Right ventricle myocardium superior (tissue), 1 donor: ENCODE measurements at places on chromosomes 7 and 10.

GRCh38 chr7:69213878-69214277 is 384.4 kb upstream of the AUTS2 start:
- no peak for DNase-seq

DNA sequence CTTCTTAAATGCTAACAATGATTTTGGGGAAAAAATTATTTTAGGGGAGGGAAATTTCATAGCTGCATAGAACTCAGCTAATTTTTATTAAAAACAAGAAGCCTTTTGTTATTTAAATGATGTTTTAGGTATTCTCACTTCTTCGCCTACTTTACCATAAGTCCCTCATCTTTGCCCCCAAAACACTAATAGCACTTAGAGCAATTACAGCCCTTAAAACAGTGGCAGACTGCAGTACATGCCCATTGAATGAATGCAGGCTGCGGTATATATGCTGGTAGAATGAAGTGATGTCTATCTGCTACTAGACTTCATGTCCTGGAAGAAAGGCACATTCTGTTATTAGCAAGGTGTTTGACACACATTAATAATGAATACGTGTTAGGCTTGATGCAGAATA is 2.9 kb upstream of the SPAG6 start:
- no peak for DNase-seq

DNA sequence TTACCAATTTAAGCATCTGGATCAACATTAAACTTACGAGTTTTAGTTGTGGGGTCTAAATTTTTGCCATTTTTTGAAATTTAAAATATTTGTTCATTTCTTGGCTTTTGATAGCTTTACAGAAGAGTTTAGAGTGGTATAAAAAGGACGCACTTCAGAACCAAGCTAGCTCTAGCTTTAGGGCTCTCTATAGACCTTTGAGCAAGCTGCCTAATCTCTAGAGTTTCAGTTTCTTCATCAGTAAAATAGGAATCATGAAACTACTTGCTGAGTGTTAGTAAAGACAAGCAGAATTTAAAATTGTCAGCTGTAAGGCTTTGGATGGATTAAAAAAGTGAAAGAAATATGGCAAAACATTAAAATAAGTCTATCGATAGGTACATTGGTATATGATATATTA is 266.5 kb downstream of the IPMK start:
- DNase-seq = no peak

DNA sequence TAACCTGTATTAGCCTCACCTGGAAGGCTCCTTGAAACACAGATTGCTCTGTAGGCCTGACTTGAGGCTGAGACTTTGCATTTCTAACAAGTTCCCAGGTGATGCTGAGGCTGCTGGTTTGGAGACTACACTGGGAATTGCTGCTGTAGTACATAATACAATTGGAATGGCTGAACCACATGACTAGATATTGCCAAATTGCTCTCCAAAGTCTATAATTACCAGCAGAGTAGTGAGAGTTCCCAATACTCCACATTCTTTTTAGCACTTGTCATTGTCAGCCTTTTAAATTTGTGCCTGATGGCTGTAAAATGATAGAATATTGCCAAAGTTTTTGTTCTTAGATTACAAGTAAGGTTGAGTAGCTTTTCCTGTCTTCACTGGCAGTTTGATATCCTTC is 39.9 kb downstream of the PLEKHA8 start:
- no peak for DNase-seq

GRCh38 chr10:119803264-119803663 is 69.4 kb downstream of the MCMBP start:
- DNase-seq = no peak

- no peak for DNase-seq
Observed at GRCh38 chr10:67004690-67005089, 78.9 kb downstream of the LRRTM3 start.

DNA sequence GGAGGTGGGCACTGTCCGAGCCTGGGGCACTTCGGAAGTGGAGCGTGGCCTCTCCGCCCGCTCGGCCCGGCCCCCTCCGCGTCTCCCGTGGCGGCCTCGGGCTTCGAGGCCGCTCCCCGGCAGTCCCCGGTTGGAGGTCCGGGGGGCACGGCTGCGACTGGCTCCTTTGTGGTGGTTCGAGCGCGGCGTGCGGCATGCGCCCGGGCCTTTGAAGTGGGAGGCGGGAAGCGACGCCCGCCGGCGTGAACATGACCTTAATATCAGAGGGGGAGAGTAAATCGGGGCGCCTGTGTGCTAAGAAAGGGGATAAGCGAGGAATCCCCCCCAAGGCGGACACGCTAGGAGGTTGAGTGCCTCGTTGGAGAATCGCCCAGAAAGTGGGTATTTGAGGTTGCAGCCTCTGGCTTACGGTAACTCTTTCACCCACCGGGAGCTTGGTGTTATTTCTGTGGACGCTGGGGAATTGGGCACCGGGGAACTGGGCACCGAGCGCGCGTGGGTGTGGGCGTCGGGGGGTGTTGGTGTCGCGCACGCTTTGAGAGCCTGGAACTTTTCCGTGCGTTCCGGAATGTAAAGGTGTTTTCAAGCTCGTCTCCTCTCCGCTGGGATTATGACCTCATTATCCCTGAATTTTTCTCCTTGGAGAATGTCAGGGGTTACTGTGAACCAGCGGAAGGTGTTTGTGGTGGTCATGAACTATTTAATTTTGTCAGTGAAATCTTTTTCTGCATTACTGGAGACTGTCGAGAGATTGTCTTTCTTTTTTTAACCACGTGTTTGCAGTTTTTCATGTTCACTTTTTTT is 660 bp downstream of the SUV39H2 start:
- no peak for DNase-seq

GRCh38 chr7:18016547-18017444 is 10.8 kb downstream of the PRPS1L1 start:
- DNase-seq = no peak

DNA sequence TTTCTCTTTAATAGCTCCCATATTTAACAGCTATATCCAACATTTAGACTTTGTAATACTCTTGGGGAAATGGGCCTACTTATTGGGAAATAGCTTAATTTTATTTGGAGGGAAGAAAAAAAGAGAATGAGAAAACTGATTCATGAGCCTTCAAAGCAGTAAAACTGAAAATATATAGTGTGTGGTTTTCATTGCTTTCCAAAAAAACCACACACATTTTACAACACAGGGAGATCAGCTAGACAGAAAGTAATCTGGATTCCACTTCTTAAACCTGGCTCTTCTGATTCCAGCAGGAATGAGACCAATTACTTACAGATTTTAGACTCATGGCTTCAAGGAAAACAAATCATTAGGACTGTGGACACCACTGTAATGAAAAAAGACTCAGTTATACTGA is 48.7 kb downstream of the CH25H start:
- no peak for DNase-seq

- peak; percentile 60 for DNase-seq
Observed at GRCh38 chr7:1059200-1060091, 15.1 kb downstream of the GPR146 start.

DNA sequence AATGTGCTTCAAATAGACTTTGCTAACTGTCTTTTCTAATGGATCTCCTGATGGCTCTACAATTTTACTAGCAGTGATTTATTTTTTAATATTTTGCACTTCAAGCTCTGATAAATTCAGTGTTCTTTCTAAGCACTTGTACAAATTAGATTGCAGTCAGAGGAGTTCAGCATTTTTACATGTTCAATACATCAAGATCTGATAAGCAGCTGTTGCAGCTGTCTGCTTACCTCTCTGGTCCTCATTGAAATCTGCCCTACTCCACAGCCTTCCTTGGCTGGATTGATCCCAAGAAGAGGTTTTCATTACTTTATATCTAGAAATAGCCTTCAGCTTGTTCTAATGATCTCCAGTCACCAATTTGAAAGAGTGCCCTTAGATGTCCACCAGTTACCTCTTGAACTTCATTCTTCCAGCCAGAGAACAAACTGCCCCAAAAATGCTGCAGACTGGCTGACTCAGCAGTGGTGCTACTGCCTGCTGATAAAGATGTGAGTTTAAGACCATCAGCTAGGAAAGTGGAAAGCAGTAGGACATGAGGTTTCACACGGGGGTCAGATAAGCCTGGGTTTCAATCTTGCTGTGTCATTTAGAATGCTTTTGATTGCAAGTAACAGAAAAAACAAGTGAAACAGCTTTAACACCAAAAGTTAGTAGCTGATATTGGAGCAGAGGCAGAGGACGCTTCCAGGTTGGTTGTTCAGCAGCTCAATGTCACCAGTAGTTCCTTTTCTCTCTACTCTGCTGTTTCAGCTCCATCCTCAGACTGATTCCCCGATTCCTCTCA is 350.9 kb upstream of the NPVF start:
- DNase-seq = no peak

- DNase-seq = no peak
Observed at GRCh38 chr10:48611133-48611532, 6.3 kb upstream of the ARHGAP22 start.

GRCh38 chr7:34277016-34277802 is 371.9 kb downstream of the BMPER start:
- DNase-seq = no peak

- DNase-seq = no peak
Observed at GRCh38 chr7:137587326-137587725, 243.8 kb upstream of the PTN start.

GRCh38 chr7:20330239-20330927 is at the start of gene ITGB8:
ITGB8 (plus strand) TSS chr7:20330900; CDS start chr7:20331807, 907 bp downstream.
- DNase-seq = peak; percentile 88

GRCh38 chr10:47300429-47300931 is 483 bp downstream of the GDF10 start:
- DNase-seq = no peak

DNA sequence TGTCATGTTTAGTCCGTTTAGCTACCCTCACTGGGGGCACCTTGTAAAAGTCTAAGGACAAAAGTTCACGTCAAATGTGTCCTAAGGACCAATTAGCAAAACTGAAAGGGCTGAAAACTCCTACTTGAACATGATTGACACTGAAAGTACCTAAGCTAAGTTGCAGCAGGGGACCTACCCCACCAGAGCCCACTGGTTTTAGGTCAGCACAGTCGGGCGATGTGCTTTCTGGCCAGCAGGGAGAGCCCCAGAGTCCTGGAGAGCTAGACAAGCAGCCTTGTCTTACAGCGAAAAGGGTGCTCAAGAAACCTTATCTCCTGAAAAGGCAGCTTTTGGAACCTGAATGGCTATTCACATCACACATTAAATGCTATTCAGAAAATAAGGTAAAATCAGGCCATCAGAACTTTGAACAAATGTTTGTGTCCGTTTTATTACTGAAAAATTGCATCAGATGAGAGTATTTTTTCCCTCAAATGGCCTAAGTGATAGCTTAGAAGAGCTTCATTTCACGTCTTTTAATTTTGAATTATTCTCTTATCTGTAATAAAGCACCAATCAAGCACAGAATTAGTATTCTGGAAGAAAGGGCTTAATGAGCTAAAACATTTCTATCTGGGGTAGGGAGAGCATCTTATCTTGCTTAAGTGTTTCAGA is 52.2 kb upstream of the MKI67 start:
- DNase-seq = no peak
